ENCODE measurements at places on chromosomes 12 and 14.

DNA sequence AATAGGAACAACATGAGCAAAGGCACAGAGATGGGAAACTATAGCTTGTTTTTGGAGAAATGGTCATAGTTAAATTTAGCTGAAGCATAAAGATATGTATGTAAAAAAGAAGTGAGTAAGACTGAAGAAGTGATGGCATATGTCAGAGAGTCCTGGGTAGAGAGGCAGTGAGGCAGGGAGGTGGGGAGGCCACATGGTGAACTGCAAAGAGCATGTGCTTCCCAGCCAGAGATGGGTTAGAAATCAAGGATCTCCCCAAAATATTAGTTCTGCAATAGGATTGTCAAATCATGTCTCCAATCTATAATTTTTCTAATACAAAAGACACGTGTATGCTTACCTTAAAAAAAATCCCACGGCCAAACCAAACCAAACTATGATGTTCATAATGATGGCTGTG lies 82.1 kb upstream of the STXBP6 start:
- no peak for DNase-seq

- DNase-seq = no peak
These were observed 38.3 kb downstream of the YLPM1 start for GRCh38 chr14:74801396-74801795.

DNA sequence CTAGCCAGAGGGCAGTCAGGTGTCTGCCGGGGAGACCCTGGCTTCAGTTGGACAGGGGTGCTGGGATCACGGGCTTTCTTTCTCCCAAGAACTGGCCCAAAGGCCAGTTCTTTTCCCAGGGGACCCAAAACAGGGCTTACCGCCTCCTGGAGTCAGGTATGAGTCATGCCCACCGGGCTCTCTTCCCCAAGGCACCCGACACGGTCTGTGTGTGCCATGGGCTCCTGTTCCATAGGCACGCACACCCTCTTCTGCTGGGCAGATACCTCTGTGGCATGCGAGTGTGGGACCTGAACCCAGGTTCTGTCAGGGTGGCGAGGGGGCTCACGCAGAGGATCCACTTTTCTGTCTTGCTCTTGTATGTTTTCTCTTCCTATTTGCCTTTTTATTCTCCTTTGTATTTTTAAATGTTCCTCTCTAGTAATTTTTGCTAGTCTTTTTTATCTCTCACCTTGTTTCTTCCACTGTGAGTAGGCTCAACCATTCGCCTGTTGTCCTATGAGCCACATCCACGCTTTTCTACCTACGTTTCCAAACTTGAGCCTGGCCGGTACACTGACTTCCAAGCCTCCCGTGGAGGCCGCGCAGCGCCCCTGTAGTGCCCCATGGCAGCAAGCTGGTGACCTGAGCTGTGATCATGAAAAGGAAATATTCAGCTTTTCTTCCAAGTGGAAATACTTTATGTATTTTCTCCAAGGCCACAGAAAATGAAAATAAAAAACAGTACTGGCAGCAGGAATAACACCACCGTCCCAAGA lies 362.2 kb downstream of the CACNA1C start:
- no peak for DNase-seq

DNA sequence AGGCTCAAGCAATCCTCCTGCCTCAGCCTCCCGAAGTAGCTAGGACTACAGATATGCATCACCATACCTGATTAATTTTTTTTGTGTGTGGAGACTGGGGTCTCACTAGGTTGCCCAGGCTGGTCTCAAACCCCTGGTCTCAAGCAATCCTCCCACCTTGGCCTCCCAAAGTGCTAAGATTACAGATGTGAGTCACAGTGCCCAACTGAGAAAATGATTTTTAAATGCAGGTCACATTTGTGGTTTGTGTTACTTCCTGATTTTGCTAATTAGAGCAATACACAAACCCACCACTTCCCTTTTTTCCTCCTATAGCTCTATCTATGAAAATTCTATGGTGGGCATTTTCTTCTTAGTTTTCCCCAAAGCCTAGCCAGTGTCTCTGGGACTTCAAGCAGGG lies 45.5 kb upstream of the TMEM263 start:
- no peak for DNase-seq

DNA sequence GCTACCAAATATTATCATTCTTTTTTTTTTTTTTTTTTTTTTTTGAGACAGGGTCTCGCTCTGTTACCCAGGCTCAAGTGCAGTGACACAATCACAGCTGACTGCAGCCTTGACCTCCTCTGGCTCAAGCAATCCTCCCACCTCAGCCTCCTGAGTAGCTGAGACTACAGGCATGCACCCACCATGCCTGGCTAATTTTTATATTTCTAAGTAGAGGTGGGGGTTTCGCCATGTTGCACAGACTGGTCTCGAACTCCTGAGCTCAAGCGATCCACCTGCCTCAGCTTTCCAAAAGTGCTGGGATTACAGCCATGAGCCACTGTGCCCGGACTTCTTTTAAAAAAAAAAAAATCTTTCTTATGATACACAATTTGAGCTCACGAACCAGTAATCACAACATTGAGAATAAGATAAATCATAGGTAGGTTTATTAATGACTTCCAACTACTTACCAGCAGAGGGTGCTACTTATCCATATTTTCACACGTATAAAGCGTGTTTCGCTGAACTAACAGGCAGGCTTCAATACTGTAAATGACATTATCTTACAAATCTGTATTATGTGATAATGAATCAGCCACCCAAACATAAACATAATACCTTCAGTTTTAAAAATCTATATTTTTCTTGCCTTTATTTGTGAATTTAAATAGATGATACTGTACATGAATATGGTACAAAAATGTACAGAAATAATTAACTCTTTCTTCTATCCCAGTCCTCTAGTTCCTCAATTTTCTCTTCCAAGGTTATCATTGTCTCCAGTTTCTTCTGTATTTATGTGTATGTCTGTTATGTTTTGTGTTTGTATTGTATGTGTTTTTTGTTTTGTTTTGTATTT lies 42.5 kb upstream of the BCAT1 start:
- DNase-seq = no peak

GRCh38 chr12:67968321-67968720 lies 20.9 kb upstream of the IFNG-AS1 start:
- DNase-seq = no peak

- no peak for DNase-seq
These were observed 21.7 kb downstream of the TAOK3 start for GRCh38 chr12:118350908-118351559.

DNA sequence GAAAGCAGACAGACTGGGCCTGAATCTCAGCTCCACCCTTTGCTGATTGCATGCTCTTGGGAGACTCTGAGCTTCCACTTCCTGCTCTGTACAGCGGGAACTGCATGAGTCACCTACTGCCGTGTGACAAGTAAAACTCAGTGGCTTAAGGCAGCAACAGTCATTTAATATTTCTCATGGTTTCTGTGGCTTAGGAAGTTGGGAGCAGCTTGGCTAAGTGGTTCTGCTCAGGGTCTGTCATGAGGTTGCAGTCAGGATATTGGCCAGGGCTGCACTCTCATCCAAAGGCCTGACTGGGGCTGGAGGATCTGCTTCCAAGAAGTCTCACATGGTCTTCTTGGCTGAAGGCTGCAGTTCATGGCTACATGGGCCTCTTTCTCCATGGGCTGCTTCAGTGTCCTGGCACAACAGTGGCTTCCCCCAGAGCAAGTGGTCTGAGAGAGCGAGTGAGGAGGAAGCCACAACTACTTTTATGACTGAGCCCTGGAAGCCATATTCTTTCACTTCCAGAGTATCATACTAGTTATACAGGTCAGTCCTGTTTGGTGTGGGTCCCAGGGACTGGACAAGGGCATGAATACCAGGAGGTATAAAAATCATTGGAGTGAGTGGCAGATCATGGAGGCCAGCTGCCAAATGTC lies 49.7 kb downstream of the FAM222A start:
- DNase-seq = no peak

GRCh38 chr12:106245767-106246166 lies 2.1 kb downstream of the CKAP4 start:
- DNase-seq = no peak

DNA sequence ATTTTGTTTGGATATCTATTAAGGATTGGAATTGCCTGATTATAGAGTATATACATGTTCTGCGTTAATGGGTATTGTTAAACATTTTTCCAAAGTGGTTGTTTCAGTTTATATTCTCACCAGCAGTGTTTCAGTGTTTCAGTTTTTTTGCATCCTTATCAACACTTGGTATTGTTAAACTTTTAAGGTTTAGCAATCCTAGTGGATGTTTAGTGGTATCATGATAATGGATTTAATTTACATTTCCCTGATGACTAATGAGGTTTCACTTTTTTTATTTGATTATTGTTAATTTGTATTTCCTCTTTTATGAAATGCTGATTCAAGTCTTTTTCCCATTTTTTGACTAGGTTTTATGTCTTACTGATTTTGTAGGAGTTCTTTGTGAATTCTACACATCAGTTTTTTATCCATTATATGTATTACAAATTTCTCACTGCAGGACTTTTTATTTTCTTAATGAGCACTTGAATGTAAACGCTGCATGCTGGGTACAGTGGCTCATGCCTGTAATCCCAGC lies 23.7 kb downstream of the YLPM1 start:
- DNase-seq = no peak

Measured in activated T-cell treated with anti-CD3 and anti-CD28 coated beads for 48 hours (primary cell).